ENCODE measurements at places on chromosomes 1 and 21.

DNA sequence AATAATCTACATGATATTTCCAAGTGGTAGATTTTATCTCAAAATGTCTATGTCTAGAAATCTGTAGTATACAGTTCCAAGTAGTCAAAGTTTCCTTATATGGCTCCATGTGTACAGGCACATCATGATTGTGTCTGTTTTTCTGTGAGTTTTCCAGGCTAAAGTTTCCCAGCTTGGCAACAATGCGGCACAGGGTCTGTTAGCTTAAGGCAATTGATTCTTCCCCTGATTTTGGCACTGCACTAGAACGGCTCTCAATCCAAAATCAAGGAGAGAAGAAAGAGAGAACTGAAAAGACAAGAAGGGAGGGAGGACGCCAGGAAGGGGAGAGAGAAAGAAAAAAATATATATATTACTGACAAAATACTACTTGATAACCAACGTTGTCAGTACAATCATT is 193.9 kb upstream of the SNX7 start:
- no peak for DNase-seq

DNA sequence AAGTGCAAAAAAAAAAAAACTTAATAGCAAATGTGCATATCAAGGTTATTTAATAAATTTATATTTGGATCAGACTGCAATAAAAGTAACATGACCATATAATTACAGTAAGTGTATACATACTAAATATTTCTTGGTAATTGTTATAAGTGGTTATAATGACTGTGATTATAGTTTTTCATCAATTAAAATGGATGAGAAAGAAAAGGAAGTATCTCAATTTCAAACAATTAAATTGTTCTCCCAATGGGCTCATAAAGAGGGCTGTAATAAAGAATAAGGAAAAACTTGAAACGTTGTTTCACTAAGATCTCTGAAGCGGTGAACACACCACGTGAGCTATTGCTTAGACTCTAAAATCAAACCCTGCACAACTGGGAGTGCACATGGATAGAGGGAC is 104.1 kb downstream of the CDC42BPA start:
- DNase-seq, result no peak

- DNase-seq, result no peak
Measured at GRCh38 chr1:187185389-187185788, 356.6 kb downstream of the PLA2G4A start.

GRCh38 chr1:44576456-44577150 is 97.7 kb downstream of the TMEM53 start:
- DNase-seq, result no peak

DNA sequence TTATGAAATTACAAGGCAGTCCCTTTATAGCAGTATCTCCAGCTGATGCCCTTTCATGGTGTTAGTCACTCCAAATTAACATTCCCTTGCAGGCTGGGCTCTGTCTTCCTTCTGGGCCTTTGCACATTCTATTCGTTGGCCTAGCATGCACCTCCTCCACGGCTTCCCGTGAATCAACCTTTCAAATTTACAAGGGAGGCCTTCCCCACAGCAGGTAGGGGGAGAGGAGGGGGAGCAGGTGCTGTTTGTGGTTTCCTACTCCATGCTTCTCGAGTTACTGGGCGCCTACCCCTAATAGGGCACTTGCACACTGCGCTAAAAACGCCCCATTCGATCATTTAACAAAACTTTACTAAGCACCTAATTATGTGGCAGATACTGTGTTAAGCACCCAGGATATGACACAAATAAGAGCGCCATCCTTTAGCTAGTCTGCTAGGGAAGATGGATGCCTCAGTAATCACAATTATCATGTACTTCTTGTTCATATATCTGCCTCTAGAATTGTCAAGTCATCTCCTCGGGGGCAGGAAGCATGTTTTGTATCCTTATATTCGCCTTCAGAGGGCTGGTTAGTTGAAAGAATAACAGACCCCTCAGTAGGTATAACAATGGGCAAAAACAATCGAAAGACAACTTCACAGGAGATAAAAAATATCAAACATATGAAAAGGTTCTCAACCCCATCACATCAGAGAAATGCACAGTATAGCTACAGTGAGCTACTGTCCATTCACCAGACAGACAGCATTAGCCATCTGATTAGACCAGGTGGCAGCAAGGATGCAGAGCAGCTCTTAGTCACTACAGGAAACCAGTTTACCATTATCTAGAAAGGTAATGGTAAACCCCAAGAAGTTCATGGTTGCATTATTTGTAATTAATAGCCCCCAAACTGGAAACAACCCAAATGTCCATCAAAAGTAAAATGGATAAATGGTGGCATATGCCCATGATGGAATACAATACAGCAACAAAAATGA is 1.7 kb upstream of the ADAR start:
- peak; percentile 33 for DNase-seq

DNA sequence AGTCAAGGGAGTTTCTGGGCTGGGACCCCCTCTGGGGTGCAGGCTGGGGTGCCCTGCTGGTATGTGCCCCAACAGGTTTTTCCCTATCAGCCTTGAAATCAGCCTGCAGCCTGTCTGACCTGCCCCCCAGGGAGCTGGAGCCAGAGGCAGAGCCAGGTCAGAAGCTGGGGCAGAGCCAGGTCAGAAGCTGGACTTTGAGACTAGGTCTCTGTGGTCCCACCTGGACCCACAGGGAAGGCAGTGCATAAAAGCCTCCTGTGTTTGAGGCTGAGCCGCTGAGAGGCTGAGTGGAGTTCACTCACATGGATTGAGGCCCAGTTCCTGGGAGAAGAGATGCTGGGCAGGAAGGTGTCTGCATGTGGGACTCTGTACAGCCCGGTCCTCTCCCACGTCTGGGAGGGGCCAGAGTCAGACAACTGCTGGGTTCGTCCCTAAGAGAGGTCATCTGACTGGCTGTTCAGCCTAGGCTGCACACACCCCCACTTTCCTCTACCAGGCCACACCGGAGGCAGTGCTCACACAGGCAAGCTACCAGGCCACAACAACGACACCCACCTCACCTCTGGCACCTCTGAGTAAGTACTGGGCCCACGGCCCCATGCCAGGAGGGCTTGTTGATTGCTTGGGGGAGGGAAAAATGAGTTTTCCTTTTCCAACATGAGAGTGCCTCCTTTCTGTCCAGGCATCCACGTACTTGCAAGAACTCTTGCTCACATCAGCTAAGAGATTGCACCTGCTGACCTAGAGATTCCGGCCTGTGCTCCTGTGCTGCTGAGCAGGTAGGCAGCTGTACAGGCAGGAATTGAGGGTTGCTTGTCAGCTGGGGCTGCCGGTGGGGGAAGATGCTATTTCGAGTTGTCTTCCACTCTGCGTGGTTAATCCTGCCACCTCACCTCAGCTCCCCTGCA is at the start of gene ANXA9:
ANXA9 (plus strand) TSS at position 488 of the 908 bp plus-strand sequence. CDS start 814 bp downstream, outside the sequence.
- no peak for DNase-seq

- no peak for DNase-seq
Measured at GRCh38 chr1:31666263-31666963, 21.7 kb upstream of the PEF1 start.

Measured in stimulated activated naive CD4-positive, alpha-beta T cell treated with Interleukin-2 at 50 U/mL for 16 hours (primary cell).